GM13976 (cell line): ENCODE measurements at places on chromosomes 3 and 15.
A peak's percentile ranks its signal among the peaks of the same experiment; 100 is the strongest.

DNA sequence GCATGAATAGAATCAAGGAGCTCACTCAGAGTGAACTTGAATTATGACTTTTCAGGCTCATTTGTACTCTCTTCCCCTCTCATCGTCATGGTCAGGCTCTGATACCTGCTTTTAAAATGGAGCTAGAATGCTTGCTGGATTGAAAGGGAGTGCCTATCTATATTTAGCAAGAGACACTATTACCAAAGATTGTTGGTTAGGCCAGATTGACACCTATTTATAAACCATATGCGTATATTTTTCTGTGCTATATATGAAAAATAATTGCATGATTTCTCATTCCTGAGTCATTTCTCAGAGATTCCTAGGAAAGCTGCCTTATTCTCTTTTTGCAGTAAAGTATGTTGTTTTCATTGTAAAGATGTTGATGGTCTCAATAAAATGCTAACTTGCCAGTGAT, 9.6 kb downstream of the CCNDBP1 start:
- DNase-seq: no peak

- no peak for DNase-seq
Measured at GRCh38 chr3:77605308-77605707, 565.4 kb downstream of the ROBO2 start.

GRCh38 chr3:107216711-107217110, 160.5 kb upstream of the CCDC54 start:
- DNase-seq: no peak

- DNase-seq: peak; percentile 39
Measured at GRCh38 chr3:71421820-71422566, 161.5 kb downstream of the FOXP1 start.

DNA sequence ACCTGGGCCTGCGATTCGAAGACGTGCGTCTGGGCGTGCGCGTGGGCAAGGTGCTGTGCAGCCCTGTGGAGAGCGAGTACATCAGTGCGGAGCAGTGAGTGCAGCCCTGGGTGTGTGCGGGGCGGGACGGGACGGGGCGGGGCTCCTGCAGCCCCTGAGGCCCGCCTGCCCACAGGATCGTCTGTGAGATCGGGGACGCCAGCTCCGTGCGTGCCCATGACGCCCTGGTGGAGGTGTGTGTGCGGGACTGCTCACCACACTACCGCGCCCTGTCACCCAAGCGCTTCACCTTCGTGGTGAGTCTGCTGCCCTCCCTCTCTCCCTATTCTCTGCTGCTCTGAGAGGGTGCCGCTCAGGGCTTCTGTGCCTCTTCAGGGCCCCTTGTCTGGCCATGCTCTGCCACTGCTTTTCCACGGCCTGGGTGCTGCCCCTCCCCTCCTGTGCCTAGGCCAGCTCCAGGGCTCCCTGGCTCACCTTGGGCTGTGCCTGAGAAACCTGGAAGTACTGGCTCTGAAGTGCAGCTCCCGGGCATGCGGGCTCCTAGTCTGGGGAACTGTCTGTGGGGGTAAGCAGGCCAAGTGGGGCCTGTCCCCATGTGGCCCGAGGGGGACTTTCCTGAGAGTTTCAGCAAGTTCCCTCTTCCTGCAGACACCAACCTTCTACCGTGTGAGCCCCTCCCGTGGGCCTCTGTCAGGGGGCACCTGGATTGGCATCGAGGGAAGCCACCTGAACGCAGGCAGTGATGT, 31.8 kb downstream of the PLXNA1 start:
- peak; percentile 80 for DNase-seq

- DNase-seq: no peak
Measured at GRCh38 chr15:70245932-70246622, 148.4 kb upstream of the TLE3 start.

- DNase-seq: peak; percentile 36
Measured at GRCh38 chr3:124620600-124621063, 109.6 kb upstream of the UMPS start.

DNA sequence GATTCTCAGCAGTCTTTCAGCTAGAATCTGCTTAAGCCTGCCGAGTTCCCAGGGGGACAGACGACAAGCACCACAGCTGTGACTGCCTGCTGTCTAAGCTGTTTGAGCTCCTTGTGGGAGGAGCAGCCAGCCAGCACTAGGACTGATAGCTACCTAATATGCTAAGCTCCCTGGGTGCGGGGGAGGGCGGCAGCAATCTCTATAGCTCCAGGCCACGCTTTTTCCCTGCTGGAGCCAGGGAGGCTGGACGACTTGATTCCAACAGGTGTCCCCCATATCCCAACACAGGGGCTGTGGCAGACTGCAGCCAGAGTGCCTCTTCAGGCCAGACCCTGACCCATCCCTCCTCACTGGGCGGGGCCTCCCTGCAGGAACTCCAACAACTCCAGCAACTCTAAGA, 134.1 kb upstream of the ARPP21 start:
- DNase-seq: no peak

- no peak for DNase-seq
Measured at GRCh38 chr3:196177967-196178366, 33.2 kb downstream of the ZDHHC19 start.

GRCh38 chr3:125221831-125222230, 9.3 kb upstream of the SLC12A8 start:
- no peak for DNase-seq

DNA sequence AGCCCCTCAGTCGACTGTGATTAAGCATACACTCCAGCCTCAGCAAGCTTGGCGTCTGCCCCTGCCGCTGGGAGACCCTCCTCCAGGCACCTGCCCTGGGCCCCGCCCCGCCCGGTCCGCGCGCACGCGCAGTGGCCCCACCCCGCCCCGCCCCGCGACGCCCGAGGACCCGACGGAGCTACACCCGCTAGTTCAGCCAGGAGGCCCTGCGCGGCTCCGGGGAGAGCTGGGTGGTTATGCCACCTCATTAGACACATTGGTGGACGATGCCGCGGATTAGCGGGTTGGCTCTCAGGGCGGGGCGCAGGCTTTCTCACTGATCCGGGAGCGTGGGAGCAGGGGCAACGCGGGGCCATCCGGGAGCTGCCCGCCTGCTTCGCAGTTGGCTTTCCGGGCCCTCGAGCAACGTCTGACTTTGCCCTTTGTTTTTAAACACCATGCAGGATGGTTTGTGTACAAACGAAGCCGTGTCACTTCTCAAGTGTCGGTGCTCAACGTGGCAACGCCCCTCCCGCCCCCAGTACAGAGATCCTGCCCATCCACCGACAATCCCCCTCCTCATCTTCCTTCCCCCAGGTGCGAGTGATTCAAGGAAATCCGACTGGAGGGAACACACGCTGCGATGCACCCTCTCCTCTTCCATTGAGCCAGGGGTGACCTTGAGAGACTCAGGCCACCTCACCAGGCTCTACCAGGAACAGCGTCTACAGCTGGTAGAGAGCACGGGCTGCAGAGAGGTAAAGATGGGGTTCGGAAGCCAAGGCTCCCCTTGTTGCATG, 109.3 kb downstream of the SHQ1 start:
- DNase-seq: peak; percentile 94

- no peak for DNase-seq
Measured at GRCh38 chr3:82839871-82840270, 1078.4 kb upstream of the GBE1 start.

- DNase-seq: peak; percentile 27
Measured at GRCh38 chr3:27630885-27631284, 91.2 kb downstream of the EOMES start.

DNA sequence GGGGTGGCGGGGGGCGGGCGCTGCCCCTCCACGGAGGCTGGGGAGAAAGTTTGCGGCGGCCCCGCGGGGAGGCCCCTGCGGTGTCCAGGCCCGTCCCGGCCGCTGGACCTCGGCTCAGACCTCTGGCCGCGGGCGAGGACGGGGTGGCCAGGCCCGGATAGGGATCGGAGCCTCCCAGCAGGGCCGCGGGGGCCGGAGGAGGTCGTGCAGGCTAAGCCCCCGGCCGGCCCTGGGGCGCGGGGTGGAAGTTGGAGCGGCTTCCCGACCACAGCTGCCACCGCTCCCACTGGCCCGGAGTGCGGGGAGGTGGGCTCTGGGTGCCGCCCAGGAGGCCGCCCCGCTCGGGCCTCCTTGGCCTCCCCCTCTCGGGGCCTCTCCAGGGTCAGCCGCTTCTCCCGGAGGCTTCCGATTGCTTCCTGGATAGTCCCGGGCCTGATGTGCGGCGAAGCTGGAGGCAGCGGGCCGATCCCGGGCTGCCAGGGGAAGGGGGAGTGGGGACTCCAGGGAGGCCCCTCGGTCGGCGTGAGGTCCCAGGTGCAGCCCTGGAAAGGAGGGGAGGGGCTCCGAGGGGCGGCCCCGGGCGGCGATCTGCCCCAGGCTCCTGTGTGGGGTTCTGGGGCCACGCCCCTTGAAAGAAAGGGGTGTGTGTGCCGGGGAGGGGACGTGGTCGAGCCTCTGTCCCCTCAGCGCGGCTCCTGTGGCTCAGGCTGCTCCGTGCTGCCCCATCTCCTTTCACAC, 907 bp downstream of the PLXNA1 start:
- peak; percentile 69 for DNase-seq

DNA sequence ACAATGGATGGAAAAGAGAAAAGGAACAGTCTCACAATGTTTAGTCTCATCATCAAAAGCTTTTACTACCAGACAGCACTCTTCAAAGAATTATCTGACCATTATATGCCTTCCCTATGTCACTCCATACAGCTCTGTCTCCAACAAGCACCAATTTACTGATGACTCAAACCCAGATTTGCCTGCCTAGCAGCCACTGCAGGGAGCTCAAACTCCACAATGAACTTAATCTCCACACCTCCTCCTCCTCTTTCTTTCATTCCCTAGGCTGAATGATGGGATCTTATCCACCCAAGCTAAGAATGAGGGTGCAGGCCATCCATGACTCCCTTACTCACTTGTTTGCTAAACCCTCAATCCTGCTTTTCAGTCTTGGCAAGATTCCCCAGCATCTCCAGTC, 45.5 kb downstream of the NBEAL2 start:
- DNase-seq: no peak

GRCh38 chr3:124965413-124965812, 30.9 kb upstream of the MUC13 start:
- DNase-seq: no peak

GRCh38 chr3:138786788-138787271, 47.9 kb downstream of the PIK3CB start:
- DNase-seq: peak; percentile 24

- DNase-seq: peak; percentile 63
Measured at GRCh38 chr3:32143849-32144757, 37.7 kb downstream of the GPD1L start.

GRCh38 chr3:67301556-67301955, 303.4 kb downstream of the KBTBD8 start:
- DNase-seq: no peak

- no peak for DNase-seq
Measured at GRCh38 chr3:8584661-8585060, 59.9 kb downstream of the SSUH2 start.

GRCh38 chr15:55703873-55704301, 39.1 kb downstream of the PRTG start:
- no peak for DNase-seq

DNA sequence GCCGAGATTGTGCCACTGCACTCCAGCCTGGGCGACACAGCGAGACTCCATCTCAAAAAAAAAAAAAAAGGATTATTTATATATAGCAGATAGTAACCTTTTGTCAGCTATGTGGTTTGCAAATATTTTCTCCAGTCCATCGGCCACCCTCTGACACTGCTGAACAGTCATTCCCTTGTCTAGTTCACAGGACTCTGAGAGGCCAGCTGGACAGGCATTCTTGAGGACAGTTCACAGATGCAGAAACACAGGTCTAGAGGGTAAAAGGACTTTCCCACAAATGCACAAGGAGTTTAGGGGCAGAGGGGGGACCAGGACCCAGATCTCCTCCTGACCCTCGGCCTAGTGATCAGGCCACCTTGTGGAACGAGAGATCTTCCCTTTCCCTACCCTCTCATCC, 7.5 kb upstream of the TMEM40 start:
- DNase-seq: no peak

DNA sequence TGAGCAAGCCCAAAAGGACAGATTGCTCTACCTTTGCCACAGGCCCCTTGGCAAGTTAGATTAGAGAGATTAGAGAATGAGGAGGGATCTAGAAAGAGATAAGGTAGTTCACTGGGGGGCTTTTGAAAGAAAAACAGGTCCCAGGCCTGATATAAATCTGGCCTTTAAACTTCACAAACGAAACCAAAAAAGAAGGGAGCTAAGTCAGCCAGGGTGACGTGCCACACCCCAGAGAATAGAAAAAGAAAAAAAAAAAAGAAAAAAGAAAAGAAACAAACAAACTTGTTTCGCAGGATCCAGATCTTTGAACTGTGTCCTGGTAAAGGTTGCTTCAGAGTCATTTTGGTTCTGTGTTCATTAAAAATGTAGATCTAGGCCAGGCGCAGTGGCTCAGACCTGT, 3.6 kb downstream of the KAT2B start:
- no peak for DNase-seq

DNA sequence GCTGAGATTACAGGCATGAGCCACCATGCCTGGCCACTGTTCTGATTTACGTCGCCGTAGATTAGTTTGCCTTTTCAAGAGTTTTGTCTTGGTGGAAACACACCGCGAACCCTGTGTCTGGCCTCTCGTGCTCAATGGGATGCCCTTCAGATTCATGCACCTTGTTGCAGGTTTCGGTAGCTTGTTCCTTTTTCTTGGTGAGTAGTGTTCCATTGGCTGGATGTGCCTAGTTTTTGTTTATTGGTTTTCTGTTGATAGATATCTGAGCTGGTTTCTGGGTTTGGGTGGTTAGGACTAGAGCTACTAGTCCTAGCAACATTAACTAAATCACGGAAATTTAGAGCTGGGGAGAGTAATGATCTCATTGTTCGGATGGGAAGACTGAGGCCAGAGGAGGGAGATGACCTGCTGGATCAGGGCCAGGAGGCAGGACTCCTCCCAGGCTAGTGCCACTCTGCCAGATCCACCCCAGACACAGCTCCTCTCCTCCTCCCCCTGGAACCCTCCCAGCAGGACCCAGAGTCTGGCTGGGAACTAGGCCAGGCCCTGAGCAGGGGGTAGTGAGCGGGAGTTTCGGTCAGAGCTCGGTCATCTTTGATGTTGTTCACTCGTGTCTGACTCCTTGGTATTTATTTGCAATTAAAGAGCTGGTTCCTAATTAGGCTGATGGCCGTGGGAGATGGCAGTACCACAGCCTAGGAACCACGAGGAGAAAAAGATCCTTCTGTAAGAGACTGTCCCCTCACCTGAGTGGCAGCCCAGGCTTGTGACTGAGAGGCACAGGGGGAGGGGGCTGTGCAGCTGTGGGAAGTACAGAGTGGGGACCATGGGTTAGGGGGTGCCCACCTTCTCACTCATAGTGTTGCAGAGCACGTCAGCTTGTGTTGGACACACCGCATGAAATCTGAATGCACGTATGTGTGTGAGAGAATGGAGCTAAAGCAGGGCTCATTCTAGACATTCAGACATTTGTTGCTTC, 73.4 kb downstream of the SMAD6 start:
- DNase-seq: no peak

DNA sequence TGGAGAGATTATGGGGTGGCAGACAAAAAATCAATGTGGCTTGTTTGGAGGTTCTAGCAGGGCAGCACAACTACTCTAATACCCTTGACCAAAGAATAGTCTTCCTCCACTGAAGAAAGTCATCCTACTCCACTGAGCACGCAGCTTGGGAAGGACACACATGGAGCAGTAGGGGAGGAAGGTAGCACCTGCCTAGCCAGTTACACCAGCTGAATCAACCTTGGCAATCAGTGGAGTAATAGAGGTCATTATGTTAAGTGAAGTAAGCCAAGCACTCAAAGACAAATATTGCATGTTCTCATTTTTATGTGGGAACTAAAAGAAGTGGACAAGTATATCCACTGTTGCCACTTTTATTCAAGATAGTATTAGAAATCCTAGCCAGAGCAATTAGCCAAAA, 555.8 kb upstream of the ALCAM start:
- DNase-seq: no peak
